ENCODE measurements at places on chromosomes 6 and 20.

DNA sequence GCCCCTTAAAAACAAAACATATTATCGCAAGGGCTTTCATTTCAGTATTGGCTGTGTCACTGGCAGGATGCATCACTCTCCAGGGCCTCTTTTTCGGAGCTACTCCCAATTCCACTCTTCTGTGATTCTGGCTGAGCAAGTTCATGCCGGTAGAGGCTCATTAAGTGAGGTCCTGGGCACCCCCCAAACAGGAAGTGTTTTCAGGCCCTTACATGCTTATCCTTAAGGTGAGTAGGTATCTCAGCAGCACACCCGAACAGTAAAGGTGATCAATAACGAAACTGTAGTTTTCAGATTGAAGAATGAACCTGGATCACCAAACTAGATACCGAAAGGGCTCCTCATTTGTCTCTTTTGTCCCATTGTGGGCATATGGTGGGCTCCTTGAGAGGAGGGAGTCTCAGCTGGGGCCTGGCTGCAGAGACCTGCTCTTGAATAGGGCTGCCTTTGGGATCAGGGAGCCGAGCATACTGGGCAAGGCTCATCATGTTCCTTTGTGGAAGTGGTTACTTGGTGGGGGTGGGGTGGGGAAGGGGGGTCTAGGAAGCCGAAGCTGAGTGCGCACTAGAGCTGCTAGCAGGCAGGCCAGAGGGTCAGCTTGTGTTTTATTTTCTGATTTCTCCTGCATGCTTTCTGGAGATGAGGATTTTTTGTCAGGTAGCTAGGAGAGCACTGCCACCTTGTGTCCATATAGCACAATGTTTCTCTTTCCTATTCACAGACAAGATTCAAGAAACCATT lies 65.2 kb downstream of the CDS2 start:
- peak; percentile 52 for DNase-seq

DNA sequence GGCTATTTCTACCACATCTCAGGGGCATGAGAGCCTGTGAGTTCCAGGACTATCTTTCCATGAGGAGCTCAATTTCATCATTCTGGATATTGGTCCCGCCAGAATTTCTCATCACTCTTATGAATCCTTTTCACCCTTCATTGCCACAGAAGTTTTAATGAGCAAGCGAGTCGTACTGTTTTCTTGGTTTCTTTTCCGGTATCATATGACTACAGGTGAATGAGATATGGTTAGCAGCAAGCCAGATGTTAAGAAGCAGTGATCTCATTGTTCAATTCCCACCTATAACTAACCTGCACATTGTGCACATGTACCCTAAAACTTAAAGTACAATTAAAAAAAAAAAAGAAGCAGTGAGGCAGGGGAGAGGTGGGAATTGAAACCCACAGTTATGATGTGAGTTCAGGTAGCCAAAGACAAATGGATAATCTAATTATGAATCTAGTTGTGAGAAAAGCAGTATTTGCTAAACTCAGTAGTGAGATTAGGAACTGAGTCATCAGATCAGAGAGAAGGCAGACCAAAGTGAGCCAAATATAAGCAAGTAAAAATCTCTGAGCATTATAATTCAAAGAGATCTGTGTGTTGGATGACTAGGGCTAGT lies 78.0 kb upstream of the ELOVL5 start:
- DNase-seq: no peak

DNA sequence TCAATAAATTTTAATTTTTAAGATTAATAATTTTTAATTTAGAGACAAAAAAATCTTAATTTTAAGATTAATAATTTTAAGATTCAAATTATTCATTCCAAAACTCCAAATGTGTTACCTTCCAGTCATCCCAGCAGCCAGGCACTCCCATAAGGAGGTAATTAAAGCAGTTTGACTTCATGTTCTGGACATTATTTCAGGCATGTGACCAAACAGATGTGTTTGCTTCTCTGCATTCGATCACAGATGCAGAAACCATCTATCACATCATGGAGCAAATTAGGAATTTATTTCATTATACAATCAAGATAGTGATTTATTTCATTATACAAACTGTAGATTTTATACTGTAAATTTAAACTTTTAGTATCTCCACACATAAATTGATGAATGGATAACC lies 150.3 kb downstream of the AKAP7 start:
- no peak for DNase-seq

GRCh38 chr6:21731411-21732031 lies 138.0 kb downstream of the SOX4 start:
- no peak for DNase-seq

- DNase-seq: no peak
These were observed 35.3 kb downstream of the PHIP start for GRCh38 chr6:79042799-79043126.

- DNase-seq: no peak
These were observed 49.6 kb downstream of the DSTN start for GRCh38 chr20:17619351-17620093.

DNA sequence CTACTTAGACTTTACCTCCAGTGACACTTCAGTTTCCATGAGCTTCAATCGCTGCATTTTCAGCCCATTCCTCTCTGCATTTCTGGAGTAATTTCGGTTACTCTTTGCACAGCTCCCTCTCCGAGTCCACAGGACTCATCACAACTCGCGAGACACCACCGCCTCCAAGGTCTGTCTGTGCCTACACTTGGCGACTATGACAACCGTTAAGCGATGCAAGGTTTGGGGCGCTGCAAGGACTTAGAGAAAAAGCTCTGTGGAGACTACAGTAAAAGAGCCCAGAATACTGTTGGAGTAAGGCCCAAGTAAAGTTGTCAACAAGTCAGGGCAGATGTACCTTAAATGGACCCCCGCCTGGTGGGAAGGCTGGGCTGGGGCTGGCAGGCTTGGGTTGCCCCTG lies 95.7 kb upstream of the RPS6KA2 start:
- DNase-seq: no peak

- no peak for DNase-seq
These were observed 121.7 kb downstream of the MRPL14 start for GRCh38 chr6:44005507-44005903.

DNA sequence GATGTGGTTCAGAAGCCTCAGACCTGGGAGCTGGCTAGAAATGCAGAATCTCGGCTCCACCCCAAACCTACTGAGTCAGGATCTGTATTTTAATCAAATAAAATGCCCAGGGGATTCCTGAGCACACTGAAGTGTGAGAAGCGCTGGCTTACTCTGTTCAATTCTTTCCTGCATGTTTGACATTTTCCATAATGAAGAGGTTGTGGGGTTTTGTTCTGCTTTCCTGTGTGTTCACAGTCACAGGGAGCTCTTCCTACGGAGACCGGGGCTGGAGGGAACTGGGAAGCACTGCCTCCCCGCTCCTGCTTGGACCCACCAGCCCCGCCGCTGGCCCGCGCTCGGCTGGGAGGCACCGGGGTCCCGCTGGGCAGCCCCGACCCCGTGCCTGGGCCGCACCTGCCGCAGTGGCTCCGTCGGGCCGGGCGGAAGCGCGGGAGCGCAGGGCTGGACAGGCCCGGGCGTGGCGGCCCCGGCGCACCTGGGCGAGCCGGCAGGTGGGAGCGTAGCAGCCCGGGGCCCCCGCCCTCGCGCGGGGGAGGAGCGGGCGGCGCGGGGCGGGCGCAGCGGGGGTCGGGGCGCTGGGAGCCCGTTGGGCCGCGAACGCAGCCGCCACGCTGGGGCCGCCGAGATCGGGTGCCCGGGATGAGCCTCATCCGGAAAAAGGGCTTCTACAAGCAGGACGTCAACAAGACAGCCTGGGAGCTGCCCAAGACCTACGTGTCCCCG lies at the start of gene MAPK13:
TSS of gene MAPK13 (plus strand) at position 573 of the 726 bp plus-strand sequence. CDS start at position 643, 70 bp downstream.
- peak; percentile 35 for DNase-seq

DNA sequence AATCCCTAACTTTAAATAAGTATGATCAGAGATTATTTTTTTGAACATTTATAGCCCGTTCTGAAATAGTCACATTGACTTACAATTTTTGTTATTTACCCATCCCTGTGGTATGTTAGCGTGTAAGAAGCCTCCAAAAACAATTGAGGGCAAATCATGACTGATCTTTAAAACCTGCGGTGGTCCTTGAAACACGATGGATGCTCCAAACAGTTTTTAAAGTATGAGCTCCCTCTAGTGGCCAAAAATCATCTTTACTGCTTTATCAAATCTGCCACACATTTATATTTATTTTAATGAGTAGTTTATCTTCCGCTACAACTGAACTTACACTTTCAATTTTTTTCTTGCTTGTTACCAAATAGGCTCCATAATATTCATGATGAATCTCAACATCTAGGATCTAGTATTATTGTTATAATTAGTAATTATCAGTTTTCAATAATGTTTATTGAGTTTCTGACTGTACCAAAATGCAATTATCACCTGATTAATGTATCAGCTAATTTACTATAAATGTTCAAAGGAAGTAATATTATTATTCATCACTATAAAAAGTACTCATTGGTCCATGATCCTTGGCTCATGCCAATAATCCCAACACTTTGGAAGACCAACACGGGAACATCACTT lies 52.2 kb downstream of the MARCKS start:
- peak; percentile 50 for DNase-seq

Data from NCI-H2171 (cell line).